Epithelial cell of esophagus (primary cell): ENCODE measurements at places on chromosomes 16 and 17.

DNA sequence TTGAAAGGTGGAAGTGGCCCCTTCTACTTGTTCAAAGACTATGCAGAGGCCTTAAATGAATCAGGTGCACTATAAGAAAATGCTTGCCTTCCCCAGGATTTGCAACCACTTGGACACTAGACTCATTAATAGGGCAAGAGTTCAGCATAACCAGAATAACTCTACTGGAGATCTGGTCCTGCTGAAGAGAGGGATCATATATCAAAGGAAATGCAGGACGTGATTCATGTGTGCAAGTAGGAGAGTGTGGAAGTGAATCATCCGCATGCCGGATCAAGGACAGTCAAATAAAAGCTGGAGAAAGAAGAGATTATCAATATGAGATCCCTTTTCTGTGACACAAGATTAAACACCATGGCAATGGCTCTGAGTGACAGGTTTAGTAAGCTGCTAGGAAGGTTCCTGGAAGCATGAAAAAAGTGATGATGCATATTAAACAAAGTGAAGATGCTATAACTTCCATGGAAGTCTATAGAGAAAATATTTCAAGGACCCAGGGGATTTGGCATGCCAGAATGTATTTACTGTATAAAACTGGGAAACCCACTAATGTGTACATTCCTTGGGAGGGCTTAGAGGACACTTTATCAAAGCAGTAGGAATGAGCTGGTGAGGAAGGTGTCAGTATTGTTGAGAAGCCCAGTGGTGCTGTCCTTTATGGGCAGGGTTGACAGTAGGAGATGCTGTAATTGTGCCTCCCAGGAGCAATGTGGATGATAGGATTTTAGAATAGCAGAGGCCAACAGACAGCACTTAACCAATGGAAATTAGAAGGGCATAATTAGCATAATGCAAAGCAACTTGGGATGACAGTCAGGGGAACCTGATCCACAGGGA is 133.1 kb downstream of the ABCA8 start:
- peak; percentile 88 for DNase-seq

DNA sequence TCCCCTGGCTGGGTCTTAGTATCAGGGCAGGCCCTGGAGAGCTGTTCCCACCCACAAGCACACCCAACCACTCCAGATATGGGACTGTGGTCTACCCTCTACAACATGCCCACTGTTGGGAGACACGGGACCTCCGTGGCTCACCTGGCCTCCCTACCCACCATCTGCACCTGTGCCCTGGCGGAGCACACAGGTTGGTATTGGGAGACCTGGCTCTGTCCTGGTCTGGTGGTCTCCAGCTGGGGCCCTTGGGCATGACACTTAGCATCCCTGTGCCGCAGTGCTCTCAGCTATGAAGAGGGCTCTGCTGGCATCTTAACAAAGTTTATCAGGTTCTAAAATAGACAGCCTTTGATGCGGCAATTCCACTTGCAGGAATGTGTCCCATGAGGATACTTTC is 5.8 kb downstream of the C16orf95 start:
- no peak for DNase-seq

DNA sequence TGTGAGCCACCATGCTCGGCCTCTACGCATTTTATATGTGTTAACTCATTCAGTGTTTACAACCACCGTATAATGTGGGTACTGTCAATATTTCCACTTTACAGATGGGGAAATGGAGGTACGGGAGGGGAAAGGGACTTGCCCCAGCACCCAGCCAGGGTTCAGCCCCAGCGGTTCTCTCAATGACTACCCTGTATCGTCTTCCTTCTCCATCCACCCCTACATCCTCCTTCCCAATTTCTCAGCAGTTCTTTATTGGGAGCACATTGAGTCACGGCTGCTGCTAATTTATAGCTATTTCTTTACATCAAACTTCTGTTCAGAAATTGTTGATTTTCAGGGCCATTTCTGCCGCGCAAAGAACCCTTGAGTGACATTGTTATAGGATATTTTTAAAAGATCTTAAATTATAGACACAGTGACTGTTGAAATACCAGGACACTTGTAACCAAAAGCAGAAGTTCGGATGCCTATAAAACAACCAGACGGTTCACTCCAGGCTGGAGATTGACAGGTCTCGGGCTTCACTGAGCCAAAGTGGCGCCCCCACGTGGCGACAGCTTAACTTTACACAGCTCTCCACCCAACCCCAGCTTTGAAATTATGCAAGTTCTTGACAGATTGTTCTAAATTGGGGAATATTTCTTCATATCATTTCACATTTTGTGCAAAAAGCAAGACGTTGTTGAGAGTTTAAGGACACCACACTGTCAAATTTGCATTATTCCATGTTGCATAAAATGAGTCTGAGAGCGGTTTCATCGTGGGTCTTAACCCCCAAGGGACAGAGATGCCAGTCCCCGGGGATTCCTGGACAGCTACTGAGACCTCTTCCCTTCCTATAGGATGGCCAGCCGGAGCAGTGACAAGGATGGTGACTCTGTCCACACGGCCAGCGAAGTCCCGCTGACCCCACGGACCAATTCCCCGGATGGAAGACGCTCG is 11.8 kb downstream of the SYT17 start:
- peak; percentile 59 for DNase-seq

DNA sequence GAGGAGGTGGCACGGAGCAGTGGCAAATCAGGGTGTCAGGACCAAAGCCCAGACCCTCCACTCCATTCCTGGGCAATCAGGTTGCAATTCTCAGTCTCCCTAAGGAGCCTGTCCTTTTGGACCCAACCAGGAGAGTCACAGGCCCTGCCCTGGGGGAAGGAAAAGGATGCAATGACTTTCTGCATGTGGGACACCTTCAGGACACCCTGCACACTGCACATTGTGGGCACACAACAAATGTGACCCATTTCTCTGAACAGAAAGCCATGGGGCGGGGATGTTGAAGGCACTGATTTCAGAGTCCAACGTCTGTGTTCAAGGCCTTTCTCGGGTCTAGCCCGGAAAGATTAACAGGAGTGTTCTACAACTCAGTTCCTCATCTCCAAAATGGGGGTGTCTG is 286.2 kb upstream of the FOXF1 start:
- DNase-seq, result no peak

GRCh38 chr16:71499775-71500364 is 10.7 kb upstream of the ZNF19 start:
- peak; percentile 72 for DNase-seq

DNA sequence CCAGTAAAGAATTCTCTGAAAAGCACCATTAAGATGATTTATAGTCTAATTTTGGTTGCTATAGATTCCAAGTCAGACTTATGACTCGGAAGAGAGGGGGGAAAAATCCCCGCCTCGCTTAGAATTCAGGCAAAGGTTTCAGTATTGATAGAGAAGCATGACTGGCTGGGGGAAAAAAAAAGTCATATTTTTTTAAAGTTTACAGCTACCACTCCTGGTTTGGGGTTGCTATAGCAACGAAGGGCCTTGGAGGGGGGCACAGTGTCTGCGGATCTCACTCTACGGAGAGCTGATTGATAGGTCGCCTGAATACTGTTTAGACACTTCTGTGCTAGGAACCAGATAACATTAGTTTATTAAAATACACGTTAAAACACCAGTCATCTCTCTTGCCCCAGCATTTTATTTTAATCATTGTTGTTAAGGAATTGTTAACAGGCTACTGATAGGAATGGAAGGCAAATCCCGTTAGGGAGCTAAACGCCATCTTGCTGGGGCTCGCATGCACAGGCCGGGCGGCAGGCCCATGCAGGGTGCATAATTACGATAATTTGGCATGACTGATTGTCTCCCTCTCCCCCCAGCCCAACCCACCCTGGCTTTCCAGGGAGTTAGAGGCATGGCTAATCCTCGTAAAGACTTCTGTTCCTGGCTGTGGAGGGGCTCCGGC is 380.0 kb upstream of the XYLT1 start:
- no peak for DNase-seq

- DNase-seq, result peak; percentile 91
Measured at GRCh38 chr17:27245230-27245696, 48.7 kb upstream of the WSB1 start.

- DNase-seq, result no peak
Measured at GRCh38 chr16:2827374-2827791, 2.7 kb upstream of the ZG16B start.

- DNase-seq, result peak; percentile 22
Measured at GRCh38 chr16:15976225-15976812, 26.9 kb downstream of the ABCC1 start.

DNA sequence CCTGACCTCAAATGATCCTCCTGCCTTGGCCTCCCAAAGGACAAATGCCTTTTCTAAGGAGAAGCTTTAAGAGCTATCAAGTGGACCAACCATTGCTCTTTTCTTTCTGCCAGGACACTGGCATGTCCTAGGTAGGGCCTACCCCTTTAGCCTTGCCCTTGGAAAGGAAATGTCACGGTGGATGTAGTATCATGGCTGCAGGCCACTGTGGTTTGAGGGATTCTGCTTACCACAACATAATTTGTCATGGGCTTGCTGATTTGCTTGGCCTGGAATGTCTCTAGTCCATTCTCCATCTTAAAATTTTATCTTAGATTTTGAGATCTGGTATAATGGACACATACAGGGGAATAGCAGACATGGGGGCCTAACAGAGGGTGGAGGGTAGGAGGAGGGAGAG is 6.0 kb downstream of the KRT20 start:
- no peak for DNase-seq
